HL-60 (cell line): ENCODE measurements at places on chromosomes 12 and 14.

DNA sequence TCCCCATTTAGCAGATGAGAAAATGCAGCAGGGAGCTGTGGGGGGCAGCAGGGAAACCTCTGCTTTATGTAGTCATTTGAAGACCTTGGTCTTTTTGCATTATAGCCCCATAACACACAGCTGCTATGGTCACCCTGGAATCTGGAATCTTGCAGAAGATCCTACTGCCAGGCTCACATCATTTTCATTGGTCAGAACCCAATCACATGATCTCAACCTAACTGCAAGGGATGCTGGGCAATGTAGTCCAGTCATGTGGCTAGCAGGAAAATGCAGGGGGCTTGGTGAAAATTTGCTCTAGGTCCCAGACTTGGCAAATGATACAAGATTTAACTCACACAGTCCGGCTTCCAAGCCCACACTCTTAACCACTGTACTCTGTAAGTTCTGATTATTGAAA lies 1028.7 kb downstream of the AACS start:
- no peak for DNase-seq

- DNase-seq, result no peak
Observed at GRCh38 chr14:70842851-70843462, 33.6 kb upstream of the MAP3K9 start.

DNA sequence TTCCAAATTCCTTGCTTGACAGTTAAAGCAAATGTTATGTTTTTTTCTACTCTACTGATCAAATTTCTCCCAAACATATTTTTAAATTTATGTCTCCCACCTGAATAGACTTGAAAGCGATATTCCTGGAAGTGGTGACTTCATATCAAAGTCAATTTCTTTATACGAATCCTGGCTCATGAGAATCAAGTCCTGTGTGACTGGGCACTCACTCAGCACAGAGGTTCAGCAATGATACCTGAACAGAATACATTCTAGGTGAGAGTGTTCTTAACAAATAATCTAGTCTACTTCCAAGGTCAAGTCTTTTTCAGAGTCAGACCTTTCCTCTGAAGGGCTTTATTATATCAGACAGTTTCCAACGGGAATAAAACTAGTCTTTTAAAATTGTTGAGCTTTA lies 1070.6 kb downstream of the TRHDE start:
- DNase-seq, result no peak

GRCh38 chr14:69358233-69358963 lies 39.7 kb downstream of the ERH start:
- DNase-seq, result no peak
